ENCODE measurements at places on chromosomes 12 and 14.

DNA sequence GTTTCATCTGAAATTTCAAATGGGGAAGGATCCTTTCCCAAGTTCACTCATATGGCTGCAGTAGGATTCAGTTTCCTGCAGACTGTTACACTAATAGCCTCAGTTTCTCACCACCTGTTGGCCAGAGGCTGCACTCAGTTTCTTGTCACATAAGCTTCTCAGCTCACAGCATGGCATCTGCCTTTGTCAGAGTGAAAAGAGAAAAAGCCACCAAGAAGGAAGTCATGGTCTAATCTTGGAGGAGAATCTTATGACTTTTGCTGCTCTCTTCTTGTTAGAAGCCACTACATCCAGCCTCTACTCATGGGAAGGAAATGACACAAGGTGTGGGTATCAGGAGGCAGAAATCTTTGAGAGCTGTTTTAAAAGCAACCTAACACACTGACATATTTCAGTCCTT is 39.4 kb upstream of the BTG1 start:
- DNase-seq, result no peak

- no peak for DNase-seq
These were observed 6.2 kb upstream of the PTGER2 start for GRCh38 chr14:52307905-52308304.

- no peak for DNase-seq
These were observed 208.7 kb upstream of the DIO3 start for GRCh38 chr14:101352567-101352966.

DNA sequence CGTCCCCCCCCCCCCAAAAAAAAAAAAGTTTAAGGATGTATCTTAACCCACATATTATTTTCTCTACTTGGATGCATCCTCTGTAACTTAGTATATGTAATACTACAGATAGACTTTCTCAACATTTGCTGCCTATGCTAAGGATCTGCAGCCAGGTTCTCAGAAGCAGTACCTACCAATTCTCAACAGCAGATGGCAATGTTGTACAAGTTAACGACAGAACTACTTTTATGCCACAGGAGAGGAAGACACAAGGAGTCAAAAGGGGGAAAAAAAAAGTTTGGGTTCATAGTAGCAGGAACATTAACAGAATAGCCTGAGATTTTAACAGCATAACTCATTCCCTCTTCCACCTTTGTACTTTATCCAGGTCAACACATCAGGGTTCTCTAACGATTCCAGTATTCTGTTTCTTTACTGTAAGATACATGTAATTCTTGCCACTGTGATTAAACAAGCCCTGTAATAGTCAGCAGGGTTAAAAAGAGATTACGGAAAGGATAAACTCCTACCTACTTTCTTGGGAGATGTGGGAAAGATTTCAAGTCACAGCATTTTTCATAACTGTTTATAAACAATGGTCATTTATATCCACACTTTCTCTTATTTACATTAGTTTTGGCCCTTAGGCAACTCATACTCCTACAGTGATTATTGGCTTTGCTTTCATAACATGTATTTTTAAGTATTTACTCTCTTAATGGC is 5.7 kb upstream of the NEK9 start:
- no peak for DNase-seq

- DNase-seq, result no peak
These were observed 14.6 kb downstream of the CHST11 start for GRCh38 chr12:104471336-104471735.

DNA sequence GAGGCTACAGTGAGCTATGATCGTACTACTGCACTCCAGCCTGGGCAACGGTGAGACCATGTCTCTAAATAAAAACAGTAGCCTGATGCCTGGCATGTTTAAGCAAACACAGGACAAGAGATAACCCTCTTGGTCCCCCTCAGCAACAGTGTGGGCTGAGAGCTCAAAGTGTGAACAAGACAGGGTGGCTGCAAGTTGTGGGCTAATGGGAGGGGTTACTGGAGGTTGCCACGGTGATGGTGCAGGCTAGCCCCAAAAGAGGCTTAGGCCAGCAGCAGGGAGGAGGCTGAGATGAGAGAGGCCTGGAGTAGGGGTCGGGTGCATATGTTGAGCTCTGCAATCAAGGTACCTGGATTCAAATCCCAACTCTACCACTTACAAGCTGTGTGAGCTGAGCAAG is 3.4 kb upstream of the LGMN start:
- DNase-seq, result no peak
